Activated T-cell treated with anti-CD3 and anti-CD28 coated beads, Interleukin-2, amount 50 U/mL, for 24 hours (primary cell): ENCODE measurements at places on chromosomes 4 and X.

- H3K4me1 ChIP-seq = peaks cover 9% of the 10 kb centered on the region
- no peak overlapping the region for H3K4me3 ChIP-seq
- DNase-seq = no peak
- peaks cover 71% of the 10 kb centered on the region for H3K27me3 ChIP-seq
- H3K36me3 ChIP-seq = no peaks in the 10 kb centered on the region
Observed at GRCh38 chrX:13939741-13940597, 89.7 kb downstream of the GEMIN8 start.

GRCh38 chr4:179678093-179678814 lies 2236.0 kb upstream of the AGA start:
- no peak for DNase-seq
- H3K4me3 ChIP-seq = no peak overlapping the region
- no peaks in the 10 kb centered on the region for H3K27me3 ChIP-seq

- H3K4me1 ChIP-seq = peaks cover 61% of the 10 kb centered on the region
- H3K4me3 ChIP-seq = peak overlapping the region; percentile 77
- peak overlapping the region; percentile 91 for H3K27ac ChIP-seq
- no peaks in the 10 kb centered on the region for H3K27me3 ChIP-seq
- peak; percentile 75 for DNase-seq
Observed at GRCh38 chr4:2793586-2794485, 951 bp downstream of the SH3BP2 start.

GRCh38 chrX:72123471-72124185 lies 8.1 kb downstream of the RTL5 start:
- H3K4me1 ChIP-seq = peaks cover 37% of the 10 kb centered on the region
- H3K36me3 ChIP-seq = no peaks in the 10 kb centered on the region
- DNase-seq = no peak

- peaks cover 9% of the 10 kb centered on the region for H3K27me3 ChIP-seq
- no peak overlapping the region for H3K4me3 ChIP-seq
- no peak for DNase-seq
- H3K36me3 ChIP-seq = no peaks in the 10 kb centered on the region
- H3K4me1 ChIP-seq = peaks cover 12% of the 10 kb centered on the region
Observed at GRCh38 chr4:11436673-11437072, 8.0 kb upstream of the HS3ST1 start.

GRCh38 chr4:185118876-185119275 lies 24.2 kb upstream of the SLC25A4 start:
- peaks cover 21% of the 10 kb centered on the region for H3K27me3 ChIP-seq
- H3K4me1 ChIP-seq = peaks cover 4% of the 10 kb centered on the region
- no peak for DNase-seq

DNA sequence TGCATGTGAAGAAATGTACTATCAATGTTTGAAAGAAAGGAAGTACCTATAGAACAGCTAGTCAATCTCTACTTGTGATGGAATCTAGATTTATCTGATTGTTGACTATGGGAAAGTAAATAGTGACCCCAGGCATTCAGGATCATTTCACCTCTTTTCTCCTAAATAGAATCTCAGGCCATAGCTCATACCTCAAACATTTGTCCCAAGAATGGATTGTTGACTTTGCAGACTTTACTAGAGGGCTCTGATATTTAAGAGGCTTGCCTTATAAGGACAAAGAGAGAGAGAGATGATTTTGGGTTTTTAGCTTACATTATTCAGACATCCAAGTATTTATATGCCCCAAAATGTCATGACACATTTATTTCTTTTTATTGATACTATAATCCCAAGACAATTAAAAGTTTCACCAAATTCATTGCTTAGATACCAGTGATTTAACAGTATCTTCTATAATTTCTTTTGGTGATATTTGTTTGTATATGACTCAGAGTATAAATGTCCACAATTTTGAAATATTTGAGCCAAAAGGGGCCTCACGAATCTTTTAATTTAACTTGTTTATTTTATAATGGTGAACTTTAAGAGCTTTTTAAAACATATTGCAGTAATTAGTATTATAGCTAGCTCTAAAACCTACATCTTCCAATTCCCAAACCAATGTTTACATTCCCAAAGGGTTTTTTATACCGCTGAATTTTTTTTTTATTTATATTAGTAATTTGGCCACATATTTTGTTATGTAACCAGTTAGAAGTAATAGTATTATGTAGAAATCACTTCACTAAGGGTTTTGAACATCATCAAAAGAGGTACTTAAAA lies 614.1 kb downstream of the PCDH7 start:
- H3K27me3 ChIP-seq = no peaks in the 10 kb centered on the region
- no peaks in the 10 kb centered on the region for H3K36me3 ChIP-seq
- no peak overlapping the region for H3K27ac ChIP-seq
- no peak overlapping the region for H3K4me3 ChIP-seq

GRCh38 chrX:153494541-153495361 lies at the start of gene BGN:
BGN (plus strand) TSS chrX:153494980; CDS start chrX:153504632, 9,652 bp downstream.
- H3K27me3 ChIP-seq = peaks cover 24% of the 10 kb centered on the region
- H3K4me1 ChIP-seq = no peaks in the 10 kb centered on the region
- DNase-seq = peak; percentile 34
- H3K4me3 ChIP-seq = no peak within 1 kb of the TSS
- no peak within 1 kb of the TSS for H3K27ac ChIP-seq

GRCh38 chrX:112147206-112147605 lies 64.6 kb upstream of the TRPC5 start:
- no peaks in the 10 kb centered on the region for H3K36me3 ChIP-seq
- no peak overlapping the region for H3K4me3 ChIP-seq
- H3K4me1 ChIP-seq = no peaks in the 10 kb centered on the region
